Lung (tissue), 17 donors: ENCODE measurements at places on chromosomes 2 and 18. TPM values are rescaled to one million over a fixed set of nuclear protein-coding genes. Genes with fewer than 3 reads are reported as not detected.

DNA sequence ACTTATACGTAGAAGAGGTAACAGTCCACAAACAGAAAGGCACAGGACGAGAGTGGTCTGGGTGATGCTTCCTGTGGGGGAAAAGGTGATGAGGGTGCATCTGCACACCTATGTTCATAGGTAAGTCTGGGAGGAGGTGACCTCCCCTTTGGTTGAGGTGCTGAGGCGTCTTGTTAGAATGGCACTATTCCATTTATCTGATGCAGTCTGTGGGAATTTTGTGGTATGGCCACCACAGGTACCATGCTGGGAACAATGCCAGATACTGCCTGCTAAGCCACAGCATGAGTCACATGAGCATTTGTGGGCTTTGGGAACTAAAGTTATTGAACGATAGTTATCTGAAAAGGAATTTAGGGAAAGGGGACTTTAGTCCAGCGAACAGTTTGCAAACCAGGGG, 27.9 kb downstream of the IL37 start:
- DNase-seq = no peak

DNA sequence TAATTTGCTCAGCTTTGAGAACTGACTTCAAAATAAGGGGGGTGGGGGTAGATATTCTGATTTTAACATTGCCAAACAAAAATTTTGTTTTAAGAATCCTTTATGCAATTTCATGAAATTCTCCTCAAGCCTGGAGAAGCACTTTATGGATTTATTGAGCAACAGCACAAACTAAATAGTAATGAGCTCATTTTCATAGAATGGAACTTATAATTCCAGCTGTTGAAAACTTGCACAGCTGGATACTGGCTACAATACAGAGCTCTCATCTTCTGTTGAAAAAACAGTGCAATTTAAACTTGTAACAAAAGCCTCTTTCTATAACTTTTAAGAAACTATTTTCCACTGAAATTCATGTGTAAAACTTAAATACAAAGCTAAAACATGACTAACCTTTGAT, 137.6 kb upstream of the FN1 start:
- DNase-seq = peak; percentile 48

- peak; percentile 61 for DNase-seq
Measured at GRCh38 chr2:217673627-217674026, 329.2 kb downstream of the TNS1 start.

DNA sequence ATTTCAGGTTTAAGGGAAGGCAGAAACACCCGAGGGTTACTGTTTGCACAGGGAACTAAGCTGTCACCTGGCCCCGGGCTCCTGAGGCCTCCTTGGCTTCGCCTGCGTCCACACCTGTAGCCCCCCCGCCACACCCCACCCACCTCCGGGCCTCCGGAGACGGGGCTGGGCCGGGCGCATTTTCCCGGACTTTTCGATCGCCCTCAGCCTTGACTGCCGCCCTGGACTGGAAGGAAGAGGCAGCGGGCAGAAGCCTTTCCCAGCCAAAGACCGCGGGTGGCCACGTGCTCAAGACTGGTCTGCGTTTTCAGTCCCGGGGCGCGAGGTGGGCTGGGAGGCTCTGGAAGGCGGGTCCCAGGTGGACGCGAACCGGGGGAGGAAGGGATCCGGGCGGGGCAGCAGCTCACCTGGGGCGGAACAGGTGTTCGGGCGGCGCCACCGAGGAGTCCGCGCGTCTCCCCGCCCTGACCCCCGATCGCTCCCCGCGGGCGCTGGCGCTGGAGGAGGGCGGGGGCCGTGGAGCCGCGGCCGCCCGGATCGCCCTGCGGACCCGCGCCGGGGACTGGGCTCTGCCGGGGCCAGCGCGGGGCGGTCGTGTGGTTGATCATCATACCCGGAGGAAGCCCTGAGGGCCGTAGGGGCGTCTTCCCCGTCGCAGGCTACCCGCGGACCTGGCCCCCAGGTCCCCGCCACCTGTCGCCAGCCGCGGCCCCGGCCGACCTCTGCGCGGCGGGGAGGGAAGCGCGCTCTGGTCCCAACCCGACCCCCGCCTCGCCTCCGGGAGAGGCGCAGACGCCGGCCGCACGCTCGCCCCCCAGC, 3.2 kb downstream of the ID2 start:
- peak; percentile 77 for DNase-seq

The AFF3 gene
- total RNA-seq = 24.3 TPM

DNA sequence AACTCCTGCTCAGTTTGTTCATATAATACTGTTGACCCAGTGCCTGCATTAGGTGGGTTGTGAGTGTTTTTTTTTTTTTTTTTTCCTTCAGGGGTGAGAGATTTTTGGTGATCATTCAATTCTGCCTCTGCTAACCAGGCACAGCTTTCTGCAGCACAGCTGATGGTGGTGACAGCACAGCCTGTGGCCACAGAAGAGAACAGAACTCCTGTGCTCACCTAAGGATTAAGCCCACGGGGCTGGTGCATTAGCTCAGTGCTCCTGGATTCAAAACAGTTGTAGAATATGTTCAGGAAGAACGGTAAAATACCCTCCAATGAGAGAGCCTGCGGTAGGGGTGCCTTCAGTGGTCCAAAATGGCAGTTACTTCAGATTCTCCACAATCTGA, 42.0 kb downstream of the PKP4 start:
- DNase-seq = no peak

DNA sequence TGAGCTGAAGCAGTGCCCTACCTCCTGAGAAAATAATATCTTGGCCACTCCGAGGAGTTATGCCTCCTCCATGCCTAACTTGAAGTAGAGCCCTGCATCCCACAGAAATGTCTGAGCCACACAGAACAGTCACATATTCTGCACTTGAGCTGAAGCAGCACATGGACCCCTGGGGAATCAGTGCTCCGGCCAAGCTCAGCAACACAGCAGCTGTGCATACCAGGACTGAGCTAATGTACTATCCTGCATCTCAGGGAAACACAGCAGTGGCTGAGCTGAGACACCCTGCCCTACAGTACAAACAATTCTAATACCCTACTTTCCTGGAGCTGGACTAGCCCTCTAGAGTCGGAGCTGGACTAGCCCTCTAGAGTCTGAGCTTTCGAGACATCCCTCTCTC, 166.9 kb downstream of the ZNF516 start:
- no peak for DNase-seq

GRCh38 chr18:65974758-65975157, 223.9 kb downstream of the CDH7 start:
- no peak for DNase-seq

- no peak for DNase-seq
Measured at GRCh38 chr2:26617588-26618083, 23.5 kb downstream of the CIB4 start.

DNA sequence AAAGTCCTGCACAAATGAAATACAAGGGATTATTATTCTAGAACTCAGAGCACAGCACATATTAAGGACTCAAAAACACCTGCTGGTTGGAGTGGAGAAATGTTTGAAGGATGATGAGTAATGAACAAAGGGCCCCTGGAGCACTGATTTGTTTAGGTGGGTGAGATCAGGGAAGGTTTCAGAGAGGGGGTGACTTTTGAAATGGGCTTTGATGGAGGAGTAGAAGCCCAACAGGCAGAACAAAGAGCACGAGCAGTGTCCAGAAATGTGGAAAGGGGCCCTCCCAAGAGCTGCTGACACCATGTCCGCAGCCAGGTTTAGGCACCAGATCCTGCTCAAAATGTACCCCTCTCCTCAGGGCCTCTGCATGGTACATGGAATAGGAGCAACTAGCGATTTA, 23.8 kb downstream of the KCNK3 start:
- DNase-seq = no peak

DNA sequence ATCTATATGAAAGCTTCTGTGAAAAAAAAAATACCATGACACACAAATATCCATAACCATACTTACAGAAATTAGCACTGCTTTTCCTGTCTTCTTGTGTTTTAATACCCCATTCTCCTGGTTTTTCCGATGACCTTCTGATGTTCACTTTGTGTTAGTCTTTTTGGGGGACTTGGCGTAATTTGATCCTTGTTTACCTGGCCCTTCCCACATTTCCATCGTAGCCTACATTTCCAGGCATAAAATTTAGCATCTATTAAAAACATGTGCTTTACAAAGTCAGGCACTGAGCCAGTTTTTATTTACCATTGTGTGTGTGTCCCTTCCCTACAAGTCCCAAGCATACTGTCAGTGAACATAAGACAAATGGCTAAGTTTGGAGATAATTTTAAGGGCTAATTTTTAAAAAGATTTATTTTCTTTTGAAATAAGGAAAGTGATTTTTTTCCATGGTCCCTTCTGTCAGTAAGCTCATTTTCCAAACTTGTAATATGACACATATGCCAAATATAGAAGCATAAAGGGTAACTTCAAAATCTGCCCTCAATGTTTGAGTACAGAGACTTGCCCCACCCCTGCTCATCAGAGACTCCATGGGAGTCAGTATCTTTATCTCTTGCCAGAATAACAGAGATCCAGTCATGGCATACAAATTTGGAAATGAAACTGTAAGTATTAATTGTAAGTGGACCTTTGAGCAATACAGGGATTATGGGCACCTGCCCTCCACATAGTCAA, 27.3 kb downstream of the SESTD1 start:
- DNase-seq = no peak

DNA sequence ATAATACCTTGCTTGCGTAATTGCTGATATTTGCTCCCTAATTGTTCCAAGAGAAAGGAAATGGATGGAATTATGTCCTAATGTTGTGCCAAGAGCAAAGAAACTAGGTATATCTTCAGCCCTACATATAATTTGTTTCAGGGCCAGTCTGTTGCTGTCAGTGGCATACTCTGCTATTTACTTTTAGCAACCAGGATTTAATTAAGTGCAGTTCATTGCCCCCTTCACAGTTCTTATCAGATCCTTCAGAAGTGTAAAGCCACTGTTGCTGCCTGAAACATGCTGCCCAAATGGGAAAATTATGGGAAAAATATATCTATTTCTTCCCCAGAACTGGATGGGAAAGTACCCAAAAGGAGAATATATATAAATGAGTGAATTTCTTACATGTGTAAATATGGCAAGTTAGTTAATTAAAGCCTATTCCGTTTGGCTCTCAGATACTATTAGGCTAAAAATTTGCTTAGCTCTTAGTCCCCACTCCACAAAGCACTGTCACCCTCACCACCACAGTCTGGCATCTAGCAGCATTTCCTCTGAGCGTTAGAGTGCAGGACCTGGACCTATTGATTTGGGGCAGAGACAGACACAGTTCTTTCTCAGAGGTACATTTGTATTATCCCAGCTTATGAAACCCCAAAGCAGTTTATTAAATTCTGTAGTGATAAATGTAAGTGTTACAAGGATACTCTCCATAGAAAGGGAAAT, 72.8 kb upstream of the DTNA start:
- DNase-seq = no peak

DNA sequence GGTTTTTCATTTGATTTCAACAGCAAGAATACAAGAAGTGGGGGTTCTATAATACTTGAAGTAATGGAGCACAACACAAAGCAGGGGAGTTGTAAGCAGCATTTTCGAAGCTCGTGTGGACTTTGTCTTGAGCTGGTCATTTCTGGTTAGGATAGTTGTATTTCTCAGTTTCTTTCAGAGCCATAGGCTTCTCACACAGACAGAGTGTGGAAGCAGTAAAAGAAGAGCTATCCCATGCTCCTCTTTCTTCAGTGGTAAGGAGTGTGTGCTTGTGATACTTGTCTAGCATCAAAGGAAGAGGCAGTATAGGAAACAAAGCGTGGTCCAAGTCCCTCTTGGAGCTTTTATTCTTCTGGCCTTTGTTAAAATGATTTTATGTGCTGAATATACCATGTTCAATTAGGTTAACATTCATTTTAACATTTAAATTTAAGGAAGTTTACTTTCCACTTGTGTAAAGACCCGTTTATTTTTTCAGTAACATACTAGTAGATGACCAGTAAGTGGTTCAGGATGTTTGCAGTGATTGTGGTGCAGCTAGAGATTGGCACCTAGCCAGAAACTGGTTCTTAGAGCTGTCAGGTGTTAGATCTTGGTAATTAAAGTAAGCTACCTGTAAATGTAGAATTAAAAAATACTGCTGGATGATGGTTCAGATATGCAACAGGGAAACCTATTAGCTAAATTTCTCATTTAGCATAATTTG, 14.6 kb downstream of the CCNYL1 start:
- peak; percentile 73 for DNase-seq

GRCh38 chr2:231664727-231665126, 43.6 kb upstream of the PTMA start:
- no peak for DNase-seq

The SCN7A gene
- total RNA-seq = 178 TPM

The ALPI gene
- not detected for total RNA-seq

GRCh38 chr2:234594715-234595114, 97.8 kb upstream of the ARL4C start:
- no peak for DNase-seq

The CLEC4F gene
- total RNA-seq = 0.58 TPM

- DNase-seq = no peak
Measured at GRCh38 chr18:6751222-6751621, 21.7 kb downstream of the ARHGAP28 start.
